ENCODE measurements at places on chromosomes 6 and 20.

DNA sequence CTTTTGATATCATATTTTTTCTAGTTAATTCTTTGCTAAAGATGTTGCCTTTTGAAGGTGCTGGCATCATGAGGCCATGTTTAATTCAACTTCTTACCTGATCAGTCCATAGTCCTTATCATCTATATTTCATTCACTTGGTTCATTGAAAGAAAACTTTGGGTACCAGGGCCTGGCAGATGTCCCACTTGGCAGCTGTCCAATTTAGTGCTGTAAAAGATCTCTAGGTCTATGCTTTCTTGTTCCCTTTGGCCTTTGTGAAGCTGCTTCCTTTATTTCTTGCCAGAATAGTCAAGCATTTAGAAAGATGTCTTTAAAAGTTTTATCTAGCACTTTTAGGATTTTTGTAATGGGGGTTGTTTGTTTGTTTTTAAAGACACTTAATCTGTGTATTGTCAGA lies 61.7 kb upstream of the EYA4 start:
- no peak for DNase-seq

DNA sequence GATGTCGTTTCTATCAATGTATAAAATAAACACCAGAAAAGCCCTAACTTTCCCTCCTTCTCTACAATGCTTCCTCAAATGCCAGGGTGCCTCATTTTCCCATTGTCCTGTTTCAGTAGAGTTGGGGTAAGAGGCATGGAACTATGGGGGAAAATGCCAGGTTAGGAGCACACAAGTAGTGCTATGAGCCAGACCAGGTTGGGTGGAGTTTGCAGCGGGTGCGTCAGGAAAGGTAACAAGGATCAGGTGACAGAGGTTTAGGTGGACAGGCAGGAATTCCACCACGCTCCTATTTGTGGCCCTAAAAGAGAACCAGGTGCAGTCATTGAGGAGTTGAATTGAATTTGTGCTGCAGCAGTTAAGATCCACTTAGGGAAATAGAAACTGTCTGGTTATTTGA lies 36.5 kb downstream of the SYTL3 start:
- DNase-seq = no peak

- no peak for DNase-seq
Observed at GRCh38 chr6:95280686-95281273, 296.6 kb upstream of the MANEA start.

GRCh38 chr20:59837623-59838394 lies 95.6 kb downstream of the SYCP2 start:
- DNase-seq = no peak

DNA sequence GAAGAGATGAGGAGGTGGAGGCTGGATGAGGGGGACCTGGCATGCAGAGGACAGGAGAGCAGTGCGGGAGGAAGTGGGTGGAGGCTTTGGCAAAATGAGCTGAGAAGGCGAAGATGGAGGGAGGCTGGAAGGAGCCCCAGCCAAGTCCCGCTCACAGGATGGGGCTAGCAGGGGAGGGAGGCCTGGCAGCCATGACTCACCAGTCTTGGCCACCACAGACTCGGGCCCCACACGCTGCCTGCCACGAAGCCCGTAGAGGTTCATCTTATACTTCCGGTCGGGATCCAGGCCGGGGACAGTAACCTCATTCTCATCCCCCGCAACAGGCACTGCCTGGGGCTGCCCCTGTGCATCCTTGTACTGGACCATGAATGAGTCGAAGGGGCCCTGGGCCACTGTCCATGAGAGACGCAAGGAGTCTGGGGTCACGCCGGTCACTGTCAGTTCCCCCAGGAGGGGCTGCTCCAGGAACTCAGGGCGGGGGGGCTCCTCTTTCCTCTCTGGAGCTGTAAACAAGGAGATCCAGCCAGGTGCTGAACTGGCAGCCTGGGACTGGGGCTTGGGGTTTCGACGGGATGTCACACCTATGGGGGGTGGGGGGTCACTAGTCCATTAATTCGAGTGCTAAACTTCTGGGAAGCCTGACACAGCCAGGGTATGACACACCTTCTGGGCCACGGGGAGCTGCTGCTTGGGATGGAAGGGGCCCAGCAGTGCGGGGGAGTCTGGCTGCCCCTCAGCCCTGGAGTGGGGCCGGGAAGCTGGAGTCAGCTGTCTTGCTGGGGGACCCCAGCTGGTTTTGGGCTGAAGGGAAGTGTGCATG lies 27.8 kb downstream of the TNXB start:
- DNase-seq = no peak

DNA sequence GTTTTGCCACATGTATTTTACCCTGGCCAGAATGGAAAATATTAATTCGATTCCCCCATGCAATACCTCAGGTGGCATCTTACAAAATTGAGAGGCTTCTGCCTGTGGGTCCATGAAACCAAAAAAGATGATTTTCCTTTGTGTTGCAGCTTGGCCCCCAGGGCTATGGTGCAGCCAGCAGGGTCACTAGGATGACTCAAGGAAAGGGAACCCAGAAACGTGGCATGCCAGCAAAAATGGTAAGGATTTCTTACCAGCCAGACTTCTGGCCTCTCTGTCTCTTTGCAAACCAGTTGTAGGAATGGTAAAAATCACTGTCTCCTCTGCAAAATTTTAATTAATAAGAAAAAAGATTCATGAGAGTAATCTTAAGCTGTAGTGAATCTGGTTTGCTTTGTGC lies 11.6 kb upstream of the TAAR9 start:
- DNase-seq = no peak

- DNase-seq = no peak
Observed at GRCh38 chr6:119517428-119517827, 167.9 kb upstream of the MAN1A1 start.

DNA sequence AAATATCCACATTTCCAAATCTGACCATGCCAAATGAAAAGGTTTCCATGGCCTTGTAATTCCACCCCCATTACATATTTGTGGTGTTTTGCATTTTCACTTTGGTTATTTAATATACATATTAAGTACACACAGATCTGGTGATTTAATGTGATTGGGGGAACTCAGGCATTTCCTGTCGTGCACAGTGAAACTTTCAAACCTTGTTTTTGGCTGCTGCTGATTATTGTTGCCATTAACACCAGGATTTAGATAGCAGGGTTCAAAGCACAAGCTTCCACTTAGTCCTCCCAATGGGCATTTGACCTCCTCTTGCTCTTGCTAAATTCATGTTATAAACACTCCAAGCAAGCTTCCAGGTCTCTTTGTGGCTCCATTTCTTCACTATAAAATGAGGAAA lies 166.5 kb downstream of the SOBP start:
- DNase-seq = no peak

Measured in AG04449 (cell line).